Activated CD8-positive, alpha-beta memory T cell treated with anti-CD3 and anti-CD28 coated beads, Interleukin-2, amount 10 ng/mL, durations not matched to agents 7 days and 5 days (primary cell): ENCODE measurements at places on chromosomes 2 and 18.

DNA sequence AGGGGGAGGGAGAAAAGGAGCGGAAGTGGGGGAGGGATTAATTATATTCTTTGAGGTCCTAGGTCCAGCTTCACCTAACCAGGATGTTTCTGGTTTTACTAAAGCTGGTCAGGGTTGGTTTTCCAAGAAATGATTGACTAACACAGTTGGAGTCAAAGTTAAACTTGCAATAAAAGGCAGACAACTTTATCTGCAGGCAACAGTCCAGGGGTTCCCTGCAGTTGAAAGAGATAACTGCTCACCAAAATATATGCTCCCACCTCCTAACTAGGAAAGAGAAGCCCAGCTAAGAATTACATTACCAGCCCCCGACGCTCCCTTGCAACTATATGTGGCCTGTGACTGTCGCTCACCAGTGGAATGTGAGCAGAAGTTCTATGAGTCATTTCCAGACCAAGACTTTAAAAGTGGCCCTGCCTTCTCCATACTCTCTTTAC, 140.0 kb upstream of the PKDCC start:
- DNase-seq = no peak

DNA sequence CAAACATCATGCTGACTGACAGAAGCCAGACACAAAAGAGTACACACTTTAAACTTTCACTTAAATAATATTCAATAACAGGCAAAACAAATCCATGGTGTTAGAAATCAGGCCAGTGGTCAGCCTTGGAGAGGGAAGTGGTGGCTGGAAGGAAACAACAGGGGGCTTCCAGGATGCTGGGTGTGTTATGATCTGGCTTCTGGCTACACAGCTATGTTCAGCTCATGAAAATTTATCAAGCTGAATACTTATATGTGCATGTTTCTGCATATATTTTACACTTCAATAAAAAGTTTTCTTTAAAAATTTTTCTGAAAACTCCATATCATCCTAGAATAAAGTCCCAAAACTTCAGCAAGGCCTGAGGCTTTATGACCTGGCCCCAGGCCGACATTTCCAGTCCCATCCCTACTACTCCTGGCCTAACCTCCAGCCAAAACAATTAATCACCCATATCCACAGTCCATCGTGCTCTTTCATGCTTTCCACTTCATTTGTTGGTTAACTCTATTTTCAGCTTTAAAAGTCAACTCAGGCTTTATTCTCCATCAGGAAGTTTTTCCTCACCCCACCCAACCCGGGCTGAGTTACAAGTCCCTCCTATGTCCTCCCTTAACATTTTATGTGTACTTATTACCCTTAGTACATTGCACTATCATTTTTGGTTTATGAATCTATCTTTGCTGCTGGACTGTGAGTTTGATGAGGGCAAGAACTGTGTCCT, 27.9 kb upstream of the SPTBN1 start:
- DNase-seq = no peak

GRCh38 chr18:50651334-50651733, 91.4 kb downstream of the MAPK4 start:
- no peak for DNase-seq

GRCh38 chr2:238997684-238998083, 149.8 kb downstream of the TWIST2 start:
- DNase-seq = no peak

- no peak for DNase-seq
Observed at GRCh38 chr2:48767330-48767729, 11.8 kb upstream of the LHCGR start.

GRCh38 chr2:197707316-197708213, 2.4 kb downstream of the MARS2 start:
- no peak for DNase-seq

DNA sequence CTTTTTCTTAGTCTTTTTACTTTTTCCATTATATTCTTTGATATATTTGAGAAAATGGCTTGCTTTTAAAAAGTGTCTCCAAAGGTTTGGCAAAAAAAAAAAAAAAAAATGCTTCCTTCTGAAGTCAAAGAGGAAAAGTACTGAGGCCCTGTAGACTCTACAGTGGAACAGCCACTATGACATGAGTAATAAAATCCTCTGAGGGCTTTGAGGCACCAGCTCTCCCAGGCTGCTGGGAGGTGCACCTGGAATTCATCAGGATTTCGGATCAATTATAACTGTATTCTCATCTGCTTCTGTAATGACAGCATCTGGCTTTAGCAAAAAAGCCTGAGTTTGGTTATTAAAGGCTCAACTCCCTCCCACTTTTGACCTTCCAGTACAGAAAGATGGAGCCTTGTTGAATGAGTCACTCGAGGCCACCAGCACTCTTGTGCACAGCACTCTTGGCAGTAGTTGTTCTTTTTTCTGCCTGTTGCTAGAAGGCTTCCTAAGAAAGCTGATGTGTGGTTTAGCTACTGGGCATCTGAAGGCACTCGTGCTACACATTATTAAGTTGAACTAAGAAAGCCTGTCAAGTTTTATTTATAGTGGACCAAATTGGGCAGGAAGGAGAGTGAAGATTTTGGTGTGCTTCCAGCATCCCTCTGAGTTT, 131.3 kb downstream of the PRPF40A start:
- DNase-seq = no peak

GRCh38 chr2:120910956-120911951, 175.6 kb downstream of the GLI2 start:
- no peak for DNase-seq

DNA sequence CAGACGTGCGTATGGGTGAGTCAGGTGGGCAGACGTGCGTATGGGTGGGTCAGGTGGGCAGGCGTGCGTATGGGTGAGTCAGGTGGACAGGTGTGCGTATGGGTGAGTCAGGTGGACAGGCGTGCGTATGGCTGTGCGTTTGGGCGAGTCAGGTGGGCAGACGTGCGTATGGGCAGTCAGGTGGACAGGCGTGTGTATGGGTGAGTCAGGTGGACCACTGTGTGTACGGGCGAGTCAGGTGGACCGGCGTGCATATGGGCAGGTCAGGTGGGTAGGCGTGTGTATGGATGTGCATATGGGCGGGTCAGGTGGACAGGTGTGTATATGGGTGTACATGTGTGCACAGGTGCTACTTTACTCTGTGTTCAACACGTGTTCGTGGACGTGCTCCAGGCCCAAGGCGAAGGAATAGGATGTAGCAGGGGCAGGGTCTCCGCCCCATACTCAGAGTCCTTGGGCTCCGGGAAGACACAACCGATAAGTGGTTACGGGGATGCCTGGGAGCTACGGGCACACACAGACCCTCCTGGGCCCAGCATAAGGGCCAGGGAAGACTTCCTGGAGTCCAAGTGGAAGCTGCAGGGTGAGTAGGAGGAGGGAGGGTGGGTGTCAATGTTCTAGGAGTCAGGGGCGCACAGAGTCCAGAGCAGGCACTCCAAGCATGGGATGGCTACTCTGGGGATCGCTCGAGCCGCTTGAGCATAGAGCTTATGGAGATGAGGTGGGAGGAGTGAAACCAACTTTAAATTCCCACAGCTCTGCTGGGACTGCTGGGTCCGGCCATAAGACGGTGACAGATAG, 27.1 kb upstream of the KLF11 start:
- no peak for DNase-seq

DNA sequence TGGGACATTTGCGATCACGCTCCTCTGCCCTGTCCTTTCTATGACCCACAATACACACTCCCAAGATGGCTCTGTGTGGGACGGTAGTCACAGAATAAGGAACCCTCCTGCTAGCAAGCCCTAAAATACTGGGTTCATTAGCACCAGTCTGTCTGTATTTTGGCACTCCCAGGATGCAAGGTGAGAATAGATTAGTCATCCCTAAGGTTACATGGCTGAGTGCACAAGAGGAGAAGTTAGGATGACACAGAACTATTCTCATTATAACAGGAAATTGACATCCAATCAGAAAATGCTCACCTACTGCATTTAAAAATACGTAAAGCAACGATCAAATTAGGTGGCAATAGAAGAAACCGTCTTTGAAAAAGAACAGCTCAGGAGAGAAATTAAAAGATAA, 590.2 kb downstream of the EPHA4 start:
- DNase-seq = no peak

GRCh38 chr2:95310216-95310615, 13.1 kb downstream of the KCNIP3 start:
- DNase-seq = no peak

DNA sequence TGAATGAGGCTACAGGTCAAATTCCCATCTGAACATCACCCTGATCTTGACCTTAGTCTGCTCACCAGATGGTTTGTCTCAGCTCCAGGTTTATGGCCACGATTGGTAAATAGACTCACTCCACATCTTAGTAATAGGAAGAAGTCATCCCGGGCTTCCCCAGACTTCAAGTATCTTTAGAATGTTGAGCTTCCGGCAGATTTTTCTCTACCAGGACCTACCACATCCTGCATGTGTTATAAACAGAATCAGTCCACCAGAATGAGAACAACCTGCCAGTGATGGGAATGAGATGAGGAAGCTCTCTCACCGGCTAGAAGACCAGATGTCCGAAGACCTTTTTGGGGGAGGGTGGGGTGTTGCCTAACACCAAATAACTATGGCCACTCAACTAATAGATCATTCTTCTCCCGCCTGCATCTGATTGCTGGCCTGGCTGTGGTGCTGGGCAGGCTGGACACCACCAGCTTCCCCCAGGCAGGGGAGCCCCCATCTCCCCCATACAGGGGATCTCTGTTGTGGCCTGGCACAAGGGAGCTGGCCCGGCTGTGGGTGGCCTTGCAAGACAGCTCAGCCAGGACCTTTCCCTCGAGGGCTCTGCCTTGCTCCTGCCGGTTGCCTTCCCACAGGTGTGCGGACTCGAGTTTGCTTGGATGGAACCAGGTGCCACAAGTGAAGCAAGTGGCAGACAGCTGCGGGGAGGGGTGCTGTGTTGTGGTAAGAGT, 88.5 kb downstream of the SH3RF3 start:
- DNase-seq = peak; percentile 38

- no peak for DNase-seq
Observed at GRCh38 chr2:213018340-213018901, 133.0 kb downstream of the IKZF2 start.

GRCh38 chr2:180125245-180125962, 118.3 kb upstream of the CWC22 start:
- peak; percentile 60 for DNase-seq

DNA sequence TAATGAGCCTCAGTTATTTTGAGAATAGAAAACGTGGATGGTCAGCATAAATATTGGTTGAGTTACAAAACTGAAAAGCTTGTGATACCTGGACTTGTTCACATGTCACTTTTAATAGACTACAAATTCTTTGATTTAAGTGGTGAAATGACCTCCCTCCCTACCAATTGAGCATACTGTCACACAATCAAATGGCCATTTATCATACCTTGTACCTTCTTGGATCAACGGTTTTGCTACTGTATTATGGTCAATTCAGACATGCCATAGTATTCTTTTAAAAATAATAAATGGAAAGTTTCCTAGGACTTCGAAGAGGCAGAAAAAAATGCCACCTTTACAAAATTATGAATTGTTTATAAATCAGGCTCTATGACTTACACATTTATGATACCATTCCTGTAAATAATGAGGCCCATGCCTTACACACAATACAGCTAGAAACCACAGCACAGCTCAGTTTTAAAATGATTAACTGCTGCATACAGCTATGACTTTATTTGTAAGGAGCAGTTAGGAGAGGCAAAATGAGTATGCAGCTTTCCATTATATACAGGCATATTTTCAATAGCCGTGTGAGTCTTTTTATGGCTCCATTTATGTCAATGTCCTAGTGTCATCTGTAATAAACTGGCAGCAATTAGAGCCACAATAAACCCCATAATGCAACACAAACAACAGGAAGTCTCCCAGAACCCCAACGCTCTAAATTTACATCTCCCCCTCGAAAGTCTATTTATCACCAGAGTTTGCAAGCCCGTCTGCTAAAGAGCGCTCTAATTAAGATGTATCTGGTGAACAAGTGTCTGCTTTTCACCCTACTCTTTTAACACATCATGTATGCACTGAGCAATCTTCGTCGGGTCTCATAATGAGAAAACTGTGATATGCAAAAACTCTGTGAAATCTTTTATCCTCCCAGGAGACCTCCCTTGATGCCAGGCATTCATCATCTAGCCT, 176.1 kb downstream of the ZNF521 start:
- no peak for DNase-seq

DNA sequence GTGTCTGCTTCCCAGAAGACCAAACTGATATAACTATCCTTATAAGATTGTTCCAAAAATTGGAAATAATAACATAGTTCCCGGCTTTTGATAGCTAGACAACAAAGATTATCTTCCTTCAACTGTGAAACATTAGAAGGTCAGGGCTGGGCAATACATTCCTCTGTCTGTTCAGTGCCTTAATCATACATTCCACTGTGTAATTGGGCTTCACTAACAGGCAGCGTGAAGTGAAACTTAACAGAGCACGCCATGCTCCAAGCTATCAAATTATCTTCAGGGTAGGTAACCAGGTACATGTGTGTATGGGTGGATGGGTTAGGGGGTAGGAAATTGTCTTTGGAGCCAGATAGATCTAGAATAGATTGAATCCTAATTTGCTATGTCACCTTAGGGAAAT, 23.5 kb upstream of the ARL5A start:
- DNase-seq = no peak

DNA sequence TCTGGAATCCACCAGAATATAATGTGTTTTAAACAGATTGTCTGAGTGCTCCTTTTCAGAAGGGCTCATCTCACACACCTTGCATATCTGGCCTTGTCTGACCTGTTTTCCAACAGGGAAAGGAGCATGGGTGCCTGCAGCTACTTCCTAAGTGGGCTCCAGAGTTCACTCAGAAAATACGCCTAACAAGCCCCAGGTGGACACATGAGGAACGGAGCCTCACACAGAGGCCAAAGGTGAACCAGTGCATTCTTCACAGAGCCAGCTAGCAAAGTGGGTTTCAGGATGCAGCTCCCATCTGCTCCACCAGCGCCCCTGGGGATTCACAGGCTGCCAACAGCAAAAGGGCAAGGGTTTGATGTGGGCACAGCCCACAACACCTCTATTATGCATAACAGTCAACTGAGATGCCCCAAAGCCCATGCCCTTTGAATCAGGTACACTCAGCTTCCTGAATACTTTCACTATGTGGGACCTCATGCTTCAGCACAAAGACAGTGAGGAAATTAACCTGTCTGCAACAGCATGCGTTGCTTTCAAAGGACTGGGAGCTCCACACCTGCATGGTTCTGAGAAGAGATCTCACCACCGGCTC, 86.6 kb downstream of the CCBE1 start:
- DNase-seq = no peak

DNA sequence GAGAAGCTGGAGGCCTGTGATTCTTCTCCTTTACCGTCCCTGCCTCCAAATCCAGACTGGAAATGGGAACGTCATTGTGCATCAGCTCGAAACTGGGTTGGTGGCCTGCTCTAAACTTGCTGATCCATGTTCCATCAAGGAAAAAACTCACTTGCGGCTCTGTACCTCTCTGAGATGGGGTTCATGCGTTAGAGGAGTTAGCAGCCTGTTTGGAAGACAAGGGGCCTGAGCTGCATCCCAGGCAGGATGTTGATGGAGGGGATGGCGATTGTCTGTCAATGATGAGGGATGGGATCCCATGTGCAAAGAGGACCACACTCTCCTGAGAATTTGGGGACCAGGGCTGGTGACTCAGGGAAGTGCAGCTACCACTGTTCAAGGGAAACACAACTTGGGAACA, 26.0 kb downstream of the TWIST2 start:
- no peak for DNase-seq

- no peak for DNase-seq
Observed at GRCh38 chr2:65491381-65491905, 59.0 kb upstream of the SPRED2 start.

- DNase-seq = no peak
Observed at GRCh38 chr2:9897846-9898245, 53.6 kb upstream of the GRHL1 start.

GRCh38 chr18:48066225-48066652, 135.8 kb upstream of the SMAD2 start:
- DNase-seq = no peak

GRCh38 chr2:47214990-47215389, 59.9 kb upstream of the STPG4 start:
- DNase-seq = no peak
